Activated CD4-positive, alpha-beta T cell treated with anti-CD3 and anti-CD28 coated beads, Interleukin-2, amount 50 U/mL, for 48 hours (primary cell): ENCODE measurements at places on chromosomes 1 and 21.

DNA sequence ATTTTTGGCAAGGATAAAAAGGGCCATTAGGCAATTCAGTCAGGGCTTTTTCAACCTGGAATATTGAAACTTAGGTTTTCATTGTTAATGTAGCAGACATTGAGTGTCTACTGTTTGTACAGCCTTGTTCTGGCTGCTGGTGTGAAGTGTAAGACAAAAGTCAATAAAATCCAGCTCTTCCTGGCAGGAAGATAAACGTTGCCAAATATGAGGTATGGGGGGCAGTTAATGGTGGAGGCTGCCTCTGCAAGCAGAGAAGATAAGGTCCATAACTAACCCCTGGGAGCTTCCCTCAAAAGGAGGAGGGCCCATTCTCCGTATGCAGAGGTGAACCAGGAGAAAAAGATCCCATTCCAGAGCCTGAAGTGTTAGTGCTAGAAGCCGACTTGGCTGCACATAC lies 19.5 kb upstream of the SHE start:
- DNase-seq, result no peak

DNA sequence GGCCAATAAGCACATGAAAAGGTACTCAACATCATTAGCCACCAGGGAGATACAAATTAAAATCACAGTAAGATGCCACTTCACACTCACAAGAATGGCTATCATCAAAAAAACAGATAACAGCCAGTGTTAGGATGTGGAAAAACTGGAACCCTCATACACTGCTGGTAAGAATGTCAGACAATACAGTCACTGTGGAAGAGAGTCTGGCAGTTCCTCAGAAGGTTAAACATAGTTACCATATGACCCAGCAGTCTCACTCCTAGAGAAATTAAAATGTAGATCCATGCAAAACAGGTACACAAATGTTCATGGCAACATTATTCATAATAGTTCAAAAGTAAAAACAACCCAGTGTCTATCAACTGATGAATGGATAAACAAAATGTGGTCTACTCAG lies 33.3 kb downstream of the LDLRAD1 start:
- DNase-seq, result no peak

- no peak for DNase-seq
These were observed 81.3 kb downstream of the MAST2 start for GRCh38 chr1:45884700-45885099.

DNA sequence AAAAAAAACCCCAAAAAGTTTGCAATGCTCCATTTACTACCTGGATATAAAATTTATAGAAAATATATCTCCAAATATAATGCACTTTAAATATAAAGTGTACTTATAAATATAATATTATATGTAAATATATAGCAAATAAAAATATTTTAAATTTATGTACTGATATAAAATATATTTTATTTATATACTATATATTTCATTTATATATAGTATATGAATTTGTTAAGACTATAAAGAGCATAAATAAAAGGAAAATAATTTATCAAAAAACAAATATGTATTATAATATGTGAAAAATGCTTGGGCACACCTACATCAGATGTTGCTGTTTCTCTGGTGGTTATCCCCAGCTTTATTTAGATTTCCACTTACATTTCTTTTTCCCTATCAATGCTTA lies 71.0 kb upstream of the ZBTB18 start:
- DNase-seq, result no peak

GRCh38 chr21:23401278-23401677 lies 2206.0 kb downstream of the MRPL39 start:
- no peak for DNase-seq
